HTR-8/SVneo (cell line): ENCODE measurements at places on chromosomes 2 and 18.

- DNase-seq: no peak
Observed at GRCh38 chr2:225052703-225053102, 10.4 kb upstream of the DOCK10 start.

DNA sequence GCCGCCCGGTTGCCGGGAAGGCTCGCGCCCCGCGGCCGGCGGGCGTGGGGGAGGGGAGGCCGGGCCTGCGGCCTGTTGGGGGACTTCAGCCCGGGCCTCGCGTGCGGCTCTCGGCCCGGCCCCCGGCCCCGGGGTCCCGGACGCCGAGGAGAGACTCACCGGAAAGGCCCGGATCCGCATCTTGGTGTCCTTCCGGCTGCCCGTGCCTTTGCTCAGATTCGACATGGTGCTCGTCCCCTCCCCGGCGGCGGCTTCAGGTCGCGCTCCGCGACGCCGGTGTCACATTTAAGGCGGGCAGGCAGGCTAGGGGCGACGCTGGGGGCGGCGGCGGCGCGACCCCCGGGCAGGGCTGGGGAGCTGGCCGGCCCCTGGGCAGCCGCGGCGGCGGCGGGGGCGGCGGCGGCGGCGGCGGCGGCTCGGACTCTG lies 365 bp downstream of the CUL3 start:
- DNase-seq: no peak

DNA sequence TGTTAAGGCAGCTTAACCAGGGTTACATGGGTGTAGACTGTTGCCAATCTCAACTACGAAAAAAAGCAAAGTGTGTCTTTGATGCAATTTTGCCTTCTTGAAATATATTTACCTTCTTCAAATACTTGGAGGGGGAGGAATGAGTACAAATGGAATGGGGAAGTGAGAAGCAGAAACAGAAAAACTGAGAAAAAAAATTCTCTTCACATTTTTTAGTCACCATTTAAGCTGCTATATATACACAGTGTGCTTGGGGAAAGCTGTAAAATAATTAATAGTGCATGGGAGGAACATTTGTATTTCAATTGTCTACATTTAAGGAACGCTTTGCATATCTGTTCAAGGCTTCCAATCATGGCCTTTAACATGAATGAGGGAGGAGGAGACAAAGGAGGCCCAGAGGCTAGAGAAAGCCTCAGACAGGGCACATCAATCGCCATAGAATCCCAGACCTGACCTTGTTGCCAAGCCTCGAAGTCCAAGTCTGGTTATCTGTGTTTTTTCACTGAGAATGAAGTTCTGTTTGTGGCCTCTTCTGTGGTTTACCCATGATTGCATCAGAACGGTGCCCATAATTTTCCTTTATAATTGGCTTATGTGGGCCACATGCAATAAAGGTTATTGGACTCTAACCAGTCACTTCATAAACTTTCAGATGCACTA lies 158.6 kb downstream of the PIK3C3 start:
- DNase-seq: no peak

- no peak for DNase-seq
Observed at GRCh38 chr2:7907041-7907440, 774.8 kb upstream of the ID2 start.

DNA sequence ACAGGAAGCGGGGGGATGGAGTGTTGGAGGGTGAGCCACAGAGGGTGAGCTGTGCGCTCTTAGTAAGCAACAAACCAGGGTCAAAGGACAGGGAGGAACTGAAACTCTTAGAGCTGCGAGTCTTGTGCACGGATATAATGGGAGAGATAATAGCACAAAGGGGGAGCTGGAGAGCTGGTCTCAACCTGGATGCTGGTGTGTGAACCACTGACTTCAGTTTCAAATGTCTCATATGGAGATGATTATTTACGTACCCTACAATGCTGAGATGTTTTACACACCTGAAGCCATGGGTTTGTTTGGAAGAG lies 35.9 kb downstream of the PTGR3 start:
- no peak for DNase-seq

- no peak for DNase-seq
Observed at GRCh38 chr2:144459937-144460336, 60.0 kb downstream of the ZEB2 start.
